A673 (cell line): ENCODE measurements at places on chromosomes 5 and 9.

- no peaks in the 10 kb centered on the region for H3K36me3 ChIP-seq
- H3K4me3 ChIP-seq = no peak overlapping the region
- H3K4me1 ChIP-seq = no peaks in the 10 kb centered on the region
Measured at GRCh38 chr5:128913551-128913950, 51.7 kb upstream of the SLC27A6 start.

- no peaks in the 10 kb centered on the region for H3K36me3 ChIP-seq
- no peak overlapping the region for H3K27ac ChIP-seq
Measured at GRCh38 chr5:90934738-90935137, 376.1 kb downstream of the ADGRV1 start.

DNA sequence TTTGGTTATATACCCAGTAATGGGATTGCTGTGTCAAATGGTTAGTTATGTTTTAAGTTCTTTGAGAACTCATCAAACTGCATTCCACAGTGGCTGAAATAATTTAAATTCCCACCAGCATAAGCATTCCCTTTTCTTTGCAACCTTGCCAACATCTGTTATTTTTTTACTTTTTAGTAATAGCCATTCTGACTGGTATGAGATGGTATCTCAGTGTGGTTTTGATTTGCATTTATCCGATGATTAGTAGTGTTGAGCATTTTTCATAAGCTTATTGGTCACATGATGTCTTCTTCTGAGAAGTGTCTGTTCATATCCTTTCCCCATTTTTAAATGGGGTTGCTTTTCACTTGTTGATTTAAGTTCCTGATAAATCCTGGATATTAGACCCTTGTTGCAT lies 435.7 kb upstream of the RIOK2 start:
- no peak overlapping the region for H3K4me3 ChIP-seq
- no peak overlapping the region for H3K27ac ChIP-seq
- no peaks in the 10 kb centered on the region for H3K4me1 ChIP-seq
- DNase-seq = no peak
- H3K36me3 ChIP-seq = no peaks in the 10 kb centered on the region
- H3K27me3 ChIP-seq = no peaks in the 10 kb centered on the region

GRCh38 chr9:137639303-137640051 lies 20.7 kb downstream of the EHMT1 start:
- H3K27ac ChIP-seq = no peak overlapping the region
- no peaks in the 10 kb centered on the region for H3K36me3 ChIP-seq
- no peak for DNase-seq
- H3K4me1 ChIP-seq = no peaks in the 10 kb centered on the region
- no peaks in the 10 kb centered on the region for H3K27me3 ChIP-seq

GRCh38 chr5:73709536-73710129 lies 83.6 kb downstream of the ARHGEF28 start:
- no peak overlapping the region for H3K27ac ChIP-seq
- DNase-seq = no peak
- H3K36me3 ChIP-seq = no peaks in the 10 kb centered on the region
- no peaks in the 10 kb centered on the region for H3K4me1 ChIP-seq

DNA sequence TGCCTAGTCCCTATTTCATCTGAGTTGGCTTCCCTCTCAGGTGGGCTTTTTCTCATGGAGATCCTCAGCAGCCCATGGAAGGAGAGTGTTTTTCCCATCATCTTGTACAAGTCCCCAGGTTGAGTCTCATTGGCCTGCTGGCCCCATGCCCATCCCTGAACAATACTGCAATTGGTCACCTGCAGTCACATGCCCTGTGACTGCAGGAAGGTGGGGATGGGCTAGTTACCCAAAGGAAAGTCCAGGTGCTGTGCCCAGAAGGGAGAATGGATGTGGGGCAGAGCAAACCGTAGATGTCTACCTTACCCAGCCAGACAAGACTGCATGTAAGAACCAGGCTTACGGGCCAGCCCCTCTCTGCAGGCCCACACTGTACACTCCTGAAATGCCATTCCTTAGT lies 54.0 kb upstream of the SAP30L start:
- no peak overlapping the region for H3K4me3 ChIP-seq
- H3K4me1 ChIP-seq = peaks cover 21% of the 10 kb centered on the region
- H3K36me3 ChIP-seq = no peaks in the 10 kb centered on the region
- no peak overlapping the region for H3K27ac ChIP-seq

DNA sequence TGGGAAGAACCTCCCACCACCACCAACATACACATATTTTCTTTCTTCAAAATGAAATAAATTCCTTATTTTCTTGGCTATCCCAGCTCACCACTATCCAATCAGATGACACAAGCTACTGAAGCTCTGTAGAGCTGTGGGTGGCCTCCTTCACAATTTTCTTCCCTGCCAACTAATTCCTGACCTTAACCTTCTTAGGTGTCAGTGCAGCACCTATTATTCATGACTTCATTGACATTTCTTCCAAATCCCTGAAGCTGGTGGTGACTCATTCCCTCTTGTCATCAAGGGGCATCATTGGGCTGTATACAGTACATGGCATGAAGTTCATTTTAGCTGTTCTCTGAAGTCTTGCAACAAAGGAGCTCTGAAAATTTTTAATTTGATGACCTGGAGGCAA lies 42.0 kb upstream of the ADRA1B start:
- H3K4me3 ChIP-seq = no peak overlapping the region
- no peak for DNase-seq
- H3K4me1 ChIP-seq = peaks cover 6% of the 10 kb centered on the region
- H3K36me3 ChIP-seq = no peaks in the 10 kb centered on the region
- no peaks in the 10 kb centered on the region for H3K27me3 ChIP-seq
- no peak overlapping the region for H3K27ac ChIP-seq

DNA sequence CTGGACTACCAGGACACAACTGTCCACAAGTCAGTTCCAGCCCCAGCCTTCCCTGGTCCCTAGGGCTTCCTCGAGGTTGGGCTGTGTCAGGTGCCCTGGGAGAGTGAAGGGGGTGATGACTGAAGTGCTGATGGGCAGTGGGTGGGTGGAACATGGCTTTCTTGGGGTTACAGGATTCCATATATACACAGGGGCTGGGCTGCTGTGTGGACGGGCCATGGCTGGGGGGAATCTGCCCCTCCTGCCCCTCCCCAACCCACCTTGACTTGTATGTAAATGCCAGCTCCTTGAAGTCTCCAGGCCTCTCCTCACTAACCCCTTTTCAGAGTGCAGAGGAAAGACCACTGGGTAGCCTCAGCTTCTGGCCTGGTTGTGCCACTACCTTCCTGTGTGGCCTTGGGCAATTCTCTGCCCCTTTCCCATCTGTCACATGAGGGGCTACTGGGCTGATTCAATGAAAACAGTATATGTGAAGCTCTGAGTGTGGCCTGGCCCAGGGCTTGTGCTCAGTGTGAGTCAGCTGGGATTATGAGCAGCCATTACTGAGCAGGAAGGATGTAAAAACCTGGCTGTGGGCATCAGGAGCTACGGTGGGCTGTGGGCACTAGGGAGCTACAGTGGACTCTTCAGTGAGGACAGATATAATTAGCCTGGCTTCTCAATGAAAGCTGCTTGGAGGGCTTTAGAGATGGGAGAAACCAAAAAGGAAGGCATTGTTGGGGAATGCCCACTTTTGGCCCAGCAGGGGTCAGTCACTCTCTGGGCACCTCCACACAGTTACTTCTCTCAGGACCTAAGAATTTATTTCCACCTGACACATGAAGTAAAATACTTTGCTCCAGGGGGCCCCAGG lies 23.3 kb downstream of the PITX1 start:
- H3K27ac ChIP-seq = no peak overlapping the region
- no peaks in the 10 kb centered on the region for H3K36me3 ChIP-seq
- H3K4me3 ChIP-seq = no peak overlapping the region
- DNase-seq = no peak
- H3K4me1 ChIP-seq = no peaks in the 10 kb centered on the region

GRCh38 chr9:38686933-38687332 lies 33.0 kb downstream of the FAM240B start:
- DNase-seq = peak; percentile 50
- H3K4me1 ChIP-seq = peaks cover 27% of the 10 kb centered on the region
- H3K4me3 ChIP-seq = no peak overlapping the region
- no peaks in the 10 kb centered on the region for H3K36me3 ChIP-seq

- H3K4me1 ChIP-seq = peaks cover 7% of the 10 kb centered on the region
- H3K4me3 ChIP-seq = no peak overlapping the region
- H3K36me3 ChIP-seq = no peaks in the 10 kb centered on the region
- peak; percentile 80 for DNase-seq
- H3K27me3 ChIP-seq = no peaks in the 10 kb centered on the region
Measured at GRCh38 chr9:110752766-110753165, 84.2 kb downstream of the MUSK start.

GRCh38 chr9:22455181-22455580 lies 8.6 kb downstream of the DMRTA1 start:
- H3K27ac ChIP-seq = no peak overlapping the region
- DNase-seq = no peak
- no peak overlapping the region for H3K4me3 ChIP-seq
- H3K27me3 ChIP-seq = no peaks in the 10 kb centered on the region
- no peaks in the 10 kb centered on the region for H3K4me1 ChIP-seq

DNA sequence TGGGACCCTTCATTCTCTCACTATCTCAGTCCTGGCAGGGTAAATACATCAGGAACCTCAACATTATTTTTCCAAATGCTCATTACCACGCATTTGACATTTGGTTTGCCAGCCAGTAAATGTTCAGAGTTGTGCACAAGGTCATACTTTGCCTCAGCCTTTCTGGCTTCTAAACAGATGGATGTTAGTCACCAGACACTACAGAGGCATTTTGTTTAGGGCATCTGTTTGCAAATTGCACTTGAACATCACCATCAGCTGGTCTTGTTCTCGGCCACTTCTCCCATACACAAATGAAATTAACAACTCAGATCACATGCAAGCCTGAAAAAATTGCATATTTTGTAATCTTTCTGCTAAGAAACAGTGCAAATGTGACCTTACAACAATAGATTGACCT lies 75.0 kb upstream of the SLC1A1 start:
- H3K36me3 ChIP-seq = no peaks in the 10 kb centered on the region
- DNase-seq = no peak
- no peak overlapping the region for H3K4me3 ChIP-seq
- H3K27ac ChIP-seq = no peak overlapping the region
- no peaks in the 10 kb centered on the region for H3K4me1 ChIP-seq

DNA sequence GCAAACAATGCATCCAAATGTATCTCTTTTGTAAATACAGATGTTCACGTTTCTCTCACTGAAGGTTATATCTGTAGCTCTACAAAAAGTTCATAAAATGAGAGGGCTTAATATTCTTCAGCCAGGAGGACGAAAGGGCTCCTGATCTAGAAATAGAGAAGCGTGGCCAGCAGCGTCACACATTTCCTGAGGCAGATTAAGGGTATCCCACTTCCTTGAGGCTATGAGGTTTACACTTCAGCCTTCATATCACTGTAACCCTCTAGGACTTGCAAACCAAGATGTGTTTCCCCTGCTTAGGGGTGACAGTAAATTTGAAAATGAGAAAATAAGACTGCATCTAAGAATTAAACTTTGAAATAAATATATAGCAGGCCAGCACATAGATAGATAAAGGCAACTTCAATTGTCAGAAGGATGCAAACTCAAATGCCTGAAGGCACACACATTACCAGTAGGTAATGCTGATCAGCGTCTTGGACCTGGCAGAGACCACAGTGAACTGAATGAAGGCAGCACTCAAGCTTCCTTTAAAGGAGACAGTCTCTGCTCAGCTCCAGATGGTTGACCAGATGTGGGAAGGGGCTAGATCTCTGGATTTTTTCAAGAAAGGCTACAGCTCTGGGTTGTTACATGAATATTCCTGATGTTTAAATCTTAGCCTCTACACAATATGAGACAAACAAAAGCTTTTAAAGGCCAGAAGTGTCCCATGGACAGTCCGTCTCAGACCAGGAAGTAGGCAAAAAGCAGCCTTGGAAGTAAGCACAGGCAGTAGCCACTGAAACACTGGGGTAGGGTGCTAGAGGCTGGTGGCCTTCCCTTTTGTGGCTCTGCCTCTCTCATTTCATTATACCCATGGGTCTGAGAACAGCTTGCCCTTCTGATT lies 197.7 kb downstream of the MCTP1 start:
- no peak overlapping the region for H3K27ac ChIP-seq
- no peaks in the 10 kb centered on the region for H3K27me3 ChIP-seq
- H3K36me3 ChIP-seq = no peaks in the 10 kb centered on the region
- no peak overlapping the region for H3K4me3 ChIP-seq

DNA sequence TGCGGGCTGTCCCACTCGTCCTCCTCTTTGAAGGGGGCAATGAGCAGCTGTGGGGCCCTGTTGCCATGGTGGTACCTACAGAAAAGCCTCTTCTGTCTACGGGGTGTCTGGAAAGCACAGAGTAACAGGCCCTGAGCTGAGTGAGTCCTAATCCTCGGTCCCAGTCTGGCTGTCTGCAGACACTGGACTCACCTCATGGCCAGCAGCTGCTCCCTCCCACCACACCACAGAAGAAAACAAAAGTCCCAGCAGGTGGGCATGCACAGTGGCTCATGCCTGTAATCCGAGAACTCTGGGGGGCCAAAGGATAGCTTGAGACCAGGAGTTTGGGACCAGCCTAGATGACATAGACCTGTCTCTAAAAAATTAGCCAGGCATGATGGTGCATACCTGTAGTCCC lies 19.9 kb downstream of the P4HA2 start:
- no peaks in the 10 kb centered on the region for H3K27me3 ChIP-seq
- H3K4me1 ChIP-seq = no peaks in the 10 kb centered on the region
- H3K36me3 ChIP-seq = no peaks in the 10 kb centered on the region

GRCh38 chr9:8874482-8874881 lies 1074.9 kb upstream of the DMAC1 start:
- no peaks in the 10 kb centered on the region for H3K4me1 ChIP-seq
- no peak for DNase-seq
- no peaks in the 10 kb centered on the region for H3K36me3 ChIP-seq

GRCh38 chr5:54756301-54756700 lies 229.1 kb downstream of the ESM1 start:
- H3K27ac ChIP-seq = no peak overlapping the region
- H3K27me3 ChIP-seq = no peaks in the 10 kb centered on the region
- no peak overlapping the region for H3K4me3 ChIP-seq
- no peaks in the 10 kb centered on the region for H3K36me3 ChIP-seq
- H3K4me1 ChIP-seq = no peaks in the 10 kb centered on the region

DNA sequence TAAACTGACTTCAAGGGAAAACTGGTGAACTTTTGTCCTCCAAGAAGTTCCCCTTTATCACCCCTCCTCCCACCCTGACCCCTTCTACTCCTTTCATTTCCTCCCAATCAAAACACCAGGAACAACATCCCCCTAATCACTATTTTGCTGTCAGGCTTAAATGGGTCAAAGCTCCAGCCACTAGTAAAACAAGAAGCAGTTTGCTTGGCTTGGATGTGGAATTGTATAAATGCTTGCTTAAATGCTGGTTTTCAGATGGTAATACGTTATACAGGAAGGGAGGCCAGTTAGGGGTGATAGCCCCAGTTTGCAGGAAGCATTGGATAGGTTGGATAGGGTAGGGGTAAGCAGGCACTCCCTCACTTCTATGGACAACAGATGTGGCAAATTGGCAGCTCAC lies 473.6 kb downstream of the AGTPBP1 start:
- H3K27me3 ChIP-seq = no peaks in the 10 kb centered on the region
- no peak overlapping the region for H3K4me3 ChIP-seq
- no peak overlapping the region for H3K27ac ChIP-seq
- H3K36me3 ChIP-seq = no peaks in the 10 kb centered on the region

- no peaks in the 10 kb centered on the region for H3K4me1 ChIP-seq
- no peaks in the 10 kb centered on the region for H3K36me3 ChIP-seq
- H3K4me3 ChIP-seq = no peak overlapping the region
Measured at GRCh38 chr5:31767335-31768031, 128.6 kb downstream of the PDZD2 start.
